ENCODE measurements at places on chromosomes 3 and 15.

DNA sequence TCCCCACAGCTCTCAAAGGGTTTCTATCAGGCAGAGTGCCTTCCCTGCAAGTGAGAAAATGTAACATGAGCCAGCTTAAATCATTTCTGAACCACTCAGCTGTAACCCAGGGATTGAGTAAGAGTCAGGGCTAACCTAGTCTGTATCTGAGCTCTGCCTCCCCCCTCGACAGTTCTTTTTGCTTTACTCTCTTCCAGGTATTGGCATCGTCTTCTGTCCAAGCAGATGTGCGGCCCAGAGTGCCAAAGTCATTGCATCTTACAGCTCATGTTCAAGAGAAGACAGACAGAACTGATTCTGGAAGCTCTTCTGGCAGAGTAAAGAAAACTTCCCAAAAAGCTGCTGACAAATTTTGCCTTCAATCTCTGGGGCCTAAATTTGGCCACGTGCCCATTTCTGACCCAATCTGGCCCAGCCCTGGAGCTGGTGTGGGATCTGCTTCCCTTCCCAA lies 74.8 kb downstream of the ABHD5 start:
- no peak for DNase-seq
- H3K27me3 ChIP-seq, result peaks cover 22% of the 10 kb centered on the region
- H3K4me3 ChIP-seq, result no peak overlapping the region
- no peaks in the 10 kb centered on the region for H3K36me3 ChIP-seq
- H3K27ac ChIP-seq, result no peak overlapping the region

- H3K4me3 ChIP-seq, result no peak overlapping the region
- no peaks in the 10 kb centered on the region for H3K36me3 ChIP-seq
- H3K27ac ChIP-seq, result no peak overlapping the region
- H3K27me3 ChIP-seq, result peaks cover 22% of the 10 kb centered on the region
Observed at GRCh38 chr15:39887832-39888231, 32.2 kb downstream of the GPR176 start.

DNA sequence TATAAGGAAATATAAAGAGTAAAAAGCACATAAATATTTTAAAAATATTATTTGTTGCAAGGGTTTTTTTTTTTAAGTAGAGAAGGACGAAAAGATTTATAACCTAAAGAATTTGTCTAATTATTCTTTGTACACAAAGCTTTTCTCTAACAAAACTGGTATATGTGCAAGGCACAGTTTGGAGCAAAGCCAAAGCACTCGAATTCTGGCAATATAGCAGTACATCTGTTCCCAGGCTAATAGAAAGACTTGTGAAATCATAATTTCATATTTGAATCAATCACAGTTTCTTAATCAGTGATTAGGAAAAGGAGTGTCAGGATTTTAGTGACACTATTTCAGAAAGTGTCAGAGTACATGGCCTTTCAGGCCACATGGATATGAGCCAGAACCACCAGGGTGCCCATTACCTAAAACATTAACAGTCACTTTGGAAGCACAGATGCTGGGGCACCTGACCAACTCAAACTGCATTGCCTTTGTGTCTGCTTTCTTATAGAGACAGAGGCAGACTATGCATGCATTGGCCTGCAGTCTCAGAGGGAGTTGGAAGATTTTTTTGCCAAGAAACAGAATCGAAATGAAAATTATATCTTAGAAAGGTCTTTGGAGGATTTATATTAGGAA lies 651.8 kb upstream of the SGO1 start:
- H3K4me1 ChIP-seq, result no peaks in the 10 kb centered on the region
- no peaks in the 10 kb centered on the region for H3K36me3 ChIP-seq
- H3K27ac ChIP-seq, result no peak overlapping the region
- H3K27me3 ChIP-seq, result no peaks in the 10 kb centered on the region

GRCh38 chr3:69604735-69605450 lies 134.4 kb upstream of the MITF start:
- H3K4me1 ChIP-seq, result no peaks in the 10 kb centered on the region
- H3K27me3 ChIP-seq, result no peaks in the 10 kb centered on the region
- H3K4me3 ChIP-seq, result no peak overlapping the region
- no peak overlapping the region for H3K27ac ChIP-seq

DNA sequence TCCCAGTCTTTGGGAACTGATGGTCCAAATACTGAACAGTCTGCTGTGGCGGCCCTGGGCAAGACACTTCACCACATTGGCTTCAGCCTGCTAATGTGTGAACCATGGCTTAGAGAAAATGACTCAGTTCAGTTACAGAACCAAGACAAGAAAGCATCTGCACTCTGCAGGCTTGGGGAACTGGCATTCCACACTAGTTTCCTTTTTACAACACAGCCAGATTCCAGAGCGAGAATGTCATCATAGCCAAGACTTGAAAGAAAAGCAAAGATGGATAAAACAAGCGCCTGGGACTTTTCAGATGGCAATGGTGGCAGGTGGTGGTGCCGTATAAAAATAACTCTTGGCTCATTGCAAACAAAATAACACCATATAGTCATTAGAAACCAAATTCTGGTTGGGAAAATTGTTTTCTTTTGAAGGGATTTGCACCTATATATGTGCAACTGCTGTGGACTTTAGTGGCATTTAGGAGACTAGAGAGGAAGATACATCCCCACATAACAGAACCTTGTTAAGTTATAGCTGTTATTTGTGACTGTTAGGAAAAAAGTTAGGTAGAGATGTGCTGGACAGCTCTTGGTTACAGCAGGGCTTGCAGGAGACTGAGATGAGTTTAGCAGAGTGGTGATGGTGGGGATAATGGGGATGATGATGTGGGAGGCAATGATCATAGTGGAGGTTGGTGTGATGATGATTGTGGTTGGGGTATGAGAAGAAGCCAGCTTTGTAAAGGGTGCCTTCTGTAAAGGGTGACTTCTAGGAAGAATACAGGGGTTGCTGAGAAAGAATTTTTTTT lies 273.6 kb downstream of the THRB start:
- DNase-seq, result no peak
- H3K36me3 ChIP-seq, result no peaks in the 10 kb centered on the region
- H3K4me1 ChIP-seq, result no peaks in the 10 kb centered on the region

DNA sequence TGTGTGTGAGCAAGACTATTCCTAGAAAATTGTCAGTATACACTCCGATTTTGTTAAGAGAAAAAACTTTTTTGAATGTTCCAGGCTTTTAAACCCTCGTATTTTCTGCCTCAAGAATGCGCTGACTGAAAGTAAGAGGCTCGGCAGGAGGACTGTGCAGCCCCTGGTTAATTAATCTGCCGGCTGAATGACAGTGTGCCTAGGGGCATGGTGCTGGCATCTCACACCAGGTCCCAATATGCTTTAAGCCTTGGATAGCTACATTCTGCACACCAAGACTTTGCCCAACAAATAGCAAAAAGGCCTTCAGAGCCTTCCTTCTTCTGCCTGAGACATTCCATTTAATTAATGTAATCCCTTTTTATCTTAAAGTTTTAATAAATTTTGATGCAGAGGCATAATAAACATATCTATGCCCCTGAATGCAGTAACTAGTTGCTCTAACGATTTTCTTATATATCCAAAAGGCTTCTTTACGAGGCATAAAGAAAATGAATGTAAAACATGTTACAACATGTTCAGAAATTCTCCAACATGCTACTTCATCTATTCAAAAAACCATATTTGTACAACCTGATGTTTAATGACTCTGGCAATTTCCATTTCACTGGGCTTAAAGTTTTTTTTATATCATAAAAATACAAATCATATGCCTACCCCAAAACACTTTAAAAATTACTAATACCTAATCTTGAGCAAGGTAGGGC lies 37.9 kb downstream of the DPH6 start:
- DNase-seq, result no peak
- H3K27me3 ChIP-seq, result no peaks in the 10 kb centered on the region
- no peaks in the 10 kb centered on the region for H3K36me3 ChIP-seq
- H3K27ac ChIP-seq, result no peak overlapping the region

DNA sequence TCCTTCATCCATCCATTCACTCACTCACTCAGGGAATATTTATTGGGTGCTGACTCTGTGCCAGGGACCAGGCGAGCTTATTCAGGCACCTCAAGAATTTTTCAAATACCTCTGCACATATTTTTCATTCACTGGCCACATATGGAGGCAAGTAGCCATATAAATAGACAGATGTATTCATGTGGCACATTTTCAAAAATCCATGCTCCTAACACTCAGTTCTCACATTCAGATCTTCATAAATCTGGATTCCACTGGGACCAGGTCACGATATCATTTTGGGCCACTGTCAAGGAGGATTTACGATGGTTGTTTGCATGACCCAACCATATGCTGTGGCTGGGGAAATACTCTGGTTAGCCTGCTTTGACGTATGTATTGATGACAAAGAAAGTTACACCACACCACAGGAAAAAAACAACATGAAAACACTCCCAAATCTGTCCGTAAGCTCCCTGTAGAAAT lies 241.8 kb upstream of the LRTM1 start:
- no peaks in the 10 kb centered on the region for H3K4me1 ChIP-seq
- no peaks in the 10 kb centered on the region for H3K27me3 ChIP-seq
- no peak overlapping the region for H3K4me3 ChIP-seq
- H3K27ac ChIP-seq, result no peak overlapping the region

- no peaks in the 10 kb centered on the region for H3K4me1 ChIP-seq
- no peak overlapping the region for H3K4me3 ChIP-seq
- no peak overlapping the region for H3K27ac ChIP-seq
- H3K27me3 ChIP-seq, result peaks cover 3% of the 10 kb centered on the region
- no peak for DNase-seq
Observed at GRCh38 chr3:149284034-149284433, 49.4 kb downstream of the TM4SF18 start.

GRCh38 chr15:64749167-64749566 lies 26.2 kb downstream of the RBPMS2 start:
- peaks cover 70% of the 10 kb centered on the region for H3K27me3 ChIP-seq
- no peak overlapping the region for H3K27ac ChIP-seq
- H3K4me3 ChIP-seq, result no peak overlapping the region
- H3K4me1 ChIP-seq, result no peaks in the 10 kb centered on the region

- DNase-seq, result no peak
- H3K27me3 ChIP-seq, result no peaks in the 10 kb centered on the region
- no peak overlapping the region for H3K4me3 ChIP-seq
- no peaks in the 10 kb centered on the region for H3K4me1 ChIP-seq
- H3K27ac ChIP-seq, result no peak overlapping the region
- no peaks in the 10 kb centered on the region for H3K36me3 ChIP-seq
Observed at GRCh38 chr3:158522221-158523136, 48.5 kb upstream of the MLF1 start.

GRCh38 chr3:181823716-181824115 lies 112.0 kb downstream of the SOX2 start:
- H3K36me3 ChIP-seq, result no peaks in the 10 kb centered on the region
- no peak overlapping the region for H3K27ac ChIP-seq
- H3K4me1 ChIP-seq, result no peaks in the 10 kb centered on the region
- no peak for DNase-seq
- no peaks in the 10 kb centered on the region for H3K27me3 ChIP-seq

DNA sequence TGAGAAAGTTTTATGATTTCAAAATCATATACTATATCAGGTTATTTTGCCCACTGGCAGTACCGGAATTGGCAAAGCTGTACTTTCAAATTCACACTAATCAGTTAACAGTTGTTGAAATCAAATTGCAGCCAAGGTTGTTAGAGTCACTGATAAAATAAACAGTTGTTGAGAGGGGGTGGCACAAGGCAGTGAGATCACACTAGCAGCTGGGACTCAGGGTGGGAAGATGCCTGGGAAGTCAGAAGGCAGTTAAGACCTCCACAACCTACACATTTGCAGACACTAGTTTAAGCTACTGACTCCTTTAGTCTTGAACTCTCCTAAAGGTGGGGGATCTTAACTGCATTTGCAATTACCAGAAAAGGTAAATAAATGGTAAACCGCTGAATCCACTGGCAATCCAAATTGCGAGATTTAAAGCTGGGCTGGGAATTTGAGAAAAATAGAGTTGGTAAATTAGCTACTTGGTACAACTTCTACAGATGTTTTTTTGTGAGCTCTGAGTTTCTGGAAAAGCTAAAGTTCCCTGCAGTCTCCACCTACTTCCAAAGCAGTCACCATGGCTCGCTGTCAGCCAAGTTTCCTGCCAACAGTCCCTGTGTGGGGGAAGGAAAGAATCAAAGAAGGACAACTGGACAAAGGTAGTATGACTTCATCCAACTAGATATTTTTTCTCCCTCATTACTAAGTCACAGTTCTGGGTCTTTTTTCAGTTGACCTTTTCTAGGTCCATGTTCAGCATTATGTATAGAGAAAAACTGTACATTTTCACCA lies 105.7 kb downstream of the ZNF385D start:
- no peak overlapping the region for H3K27ac ChIP-seq
- no peak overlapping the region for H3K4me3 ChIP-seq
- no peaks in the 10 kb centered on the region for H3K4me1 ChIP-seq
- no peak for DNase-seq

- no peaks in the 10 kb centered on the region for H3K4me1 ChIP-seq
- no peak overlapping the region for H3K4me3 ChIP-seq
- H3K27me3 ChIP-seq, result no peaks in the 10 kb centered on the region
- no peak overlapping the region for H3K27ac ChIP-seq
Observed at GRCh38 chr3:171791692-171792076, 18.6 kb downstream of the PLD1 start.

DNA sequence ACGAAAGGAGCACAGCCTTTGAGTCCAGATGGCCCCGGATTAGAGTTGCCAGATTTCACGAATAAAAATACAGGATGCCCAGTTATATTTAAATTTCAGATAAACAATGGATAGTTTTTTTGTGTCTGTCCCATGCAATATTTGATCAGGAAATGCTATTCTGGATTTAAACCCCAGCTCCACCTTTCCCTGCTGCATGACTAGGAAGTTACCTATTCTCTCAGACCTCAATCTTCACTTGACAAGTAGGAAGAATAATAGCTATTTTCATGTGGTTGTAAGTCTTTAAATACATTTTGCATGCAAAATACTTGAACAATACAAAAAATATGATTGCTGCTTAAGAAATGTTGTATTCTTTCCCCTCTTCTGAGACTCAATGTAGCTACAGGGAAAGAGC lies 125.3 kb upstream of the P2RY1 start:
- H3K36me3 ChIP-seq, result no peaks in the 10 kb centered on the region
- no peak overlapping the region for H3K27ac ChIP-seq
- DNase-seq, result no peak

GRCh38 chr3:115236496-115236895 lies 89.4 kb upstream of the ZBTB20 start:
- DNase-seq, result no peak
- no peaks in the 10 kb centered on the region for H3K36me3 ChIP-seq
- H3K4me3 ChIP-seq, result no peak overlapping the region
- no peak overlapping the region for H3K27ac ChIP-seq

DNA sequence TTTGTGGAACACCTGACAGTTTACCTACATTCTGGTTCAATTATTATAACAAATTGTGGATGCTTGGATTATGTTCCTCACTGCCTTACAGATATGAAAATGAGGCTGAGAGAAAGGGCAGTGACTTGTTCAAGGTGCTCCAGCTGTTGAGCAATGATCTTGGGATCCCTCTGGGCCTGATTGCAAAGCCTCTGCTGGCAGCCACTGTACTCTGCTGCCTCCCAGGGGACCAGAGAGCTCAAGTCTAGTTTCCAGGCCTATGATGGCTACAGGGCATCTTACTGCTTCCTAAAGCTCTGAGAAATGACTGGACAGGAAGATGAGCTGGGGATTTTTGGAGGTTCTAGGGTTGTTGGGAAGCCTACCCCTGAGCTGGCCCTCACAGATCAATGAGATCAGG lies 2.3 kb upstream of the SHC4 start:
- peaks cover 4% of the 10 kb centered on the region for H3K36me3 ChIP-seq
- H3K4me3 ChIP-seq, result no peak overlapping the region
- DNase-seq, result no peak
- peaks cover 65% of the 10 kb centered on the region for H3K27me3 ChIP-seq
- peak overlapping the region; percentile 8 for H3K27ac ChIP-seq
- H3K4me1 ChIP-seq, result peaks cover 40% of the 10 kb centered on the region

- no peak overlapping the region for H3K27ac ChIP-seq
- H3K27me3 ChIP-seq, result no peaks in the 10 kb centered on the region
- DNase-seq, result no peak
- H3K4me1 ChIP-seq, result peaks cover 11% of the 10 kb centered on the region
Observed at GRCh38 chr15:98878862-98879261, 128.7 kb downstream of the PGPEP1L start.
